Muscle of leg (tissue), 16 donors: ENCODE measurements at places on chromosomes 13 and 19. TPM values are rescaled to one million over a fixed set of nuclear protein-coding genes. Genes with fewer than 3 reads are reported as not detected.

- DNase-seq = no peak
These were observed 62.5 kb downstream of the CDADC1 start for GRCh38 chr13:49310251-49310650.

GRCh38 chr19:53537521-53538377 is at the start of gene ZNF331:
ZNF331 (plus strand) TSS chr19:53538145; CDS start chr19:53569377, 31,232 bp downstream.
- peak; percentile 87 for DNase-seq

GRCh38 chr13:39224671-39225240 is 186.5 kb downstream of the NHLRC3 start:
- DNase-seq = no peak

- DNase-seq = no peak
These were observed 28.6 kb downstream of the ZNF44 start for GRCh38 chr19:12265921-12266704.

GRCh38 chr13:34161931-34162543 is 344.1 kb downstream of the RFC3 start:
- DNase-seq = peak; percentile 95

DNA sequence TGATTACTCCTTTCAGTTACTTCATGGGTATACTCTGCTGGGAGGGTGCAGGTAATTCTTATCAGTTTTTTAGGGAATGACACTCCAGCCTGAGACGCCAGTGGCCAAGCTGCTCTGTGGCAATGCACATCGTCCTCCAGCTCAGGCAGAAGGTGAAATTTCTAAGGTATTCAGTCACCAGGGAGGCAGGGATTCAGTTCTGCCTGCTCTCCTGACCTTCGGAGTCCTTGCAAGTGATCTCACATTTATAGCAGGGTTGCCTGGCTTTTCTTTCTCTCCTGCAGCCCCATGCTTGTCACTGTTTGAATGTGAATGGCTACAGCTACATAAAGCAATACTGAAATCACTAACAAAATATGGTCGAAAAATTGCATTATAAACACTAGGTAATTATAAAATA is 1447.5 kb downstream of the EFNB2 start:
- DNase-seq = no peak

- no peak for DNase-seq
These were observed 4.4 kb downstream of the TRPM4 start for GRCh38 chr19:49161987-49162386.

DNA sequence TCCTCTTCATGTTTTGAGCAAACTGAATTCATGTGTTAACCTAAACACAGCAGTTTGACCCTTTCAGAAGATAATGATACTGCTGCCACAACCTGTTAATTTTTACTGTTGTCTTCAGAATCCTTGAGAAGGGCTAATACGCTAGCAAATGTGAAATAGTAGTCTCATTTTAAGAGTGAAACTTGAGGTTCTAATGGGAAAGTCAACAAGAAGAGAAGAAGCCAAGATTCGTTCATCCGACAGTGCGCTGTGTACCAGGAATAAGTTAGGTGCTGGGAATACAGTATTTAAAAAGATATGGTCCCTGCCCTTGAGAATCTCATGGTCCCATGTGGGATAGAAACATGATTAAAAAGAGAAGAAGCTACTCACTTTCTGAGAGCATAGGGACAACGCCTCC is 134.4 kb downstream of the KL start:
- DNase-seq = no peak

- DNase-seq = peak; percentile 55
These were observed 36.5 kb downstream of the B3GLCT start for GRCh38 chr13:31236211-31236786.

GRCh38 chr19:57688011-57688763 is 6.4 kb downstream of the ZNF551 start:
- DNase-seq = no peak

Gene WDR62
- 2.1 TPM for total RNA-seq

DNA sequence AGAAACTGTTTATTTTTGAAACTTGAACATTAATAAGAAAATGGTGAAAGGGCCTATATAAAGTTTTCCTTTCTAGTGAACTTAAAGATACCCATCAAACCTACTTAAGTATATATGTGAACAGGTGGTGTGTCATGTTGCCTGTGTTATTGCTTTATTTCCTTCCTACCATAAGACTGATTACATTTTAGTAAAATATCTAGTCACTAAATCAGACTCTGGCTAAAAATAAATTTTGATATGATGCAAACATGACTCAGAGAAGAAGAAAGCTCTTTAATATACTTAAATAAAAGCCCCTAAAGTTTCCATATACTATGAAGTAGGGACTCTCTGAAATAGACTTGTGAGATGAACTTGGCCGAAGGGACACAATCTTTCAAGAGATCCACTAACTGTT is 35.1 kb upstream of the FBXL3 start:
- no peak for DNase-seq

- no peak for DNase-seq
These were observed 44.7 kb downstream of the DHRS12 start for GRCh38 chr13:51759240-51759639.
